Stimulated activated CD8-positive, alpha-beta memory T cell treated with anti-CD3 and anti-CD28 coated beads, Interleukin-4, amount 100 ng/mL, for 1 hour (primary cell): ENCODE measurements at places on chromosomes 6 and 20.

DNA sequence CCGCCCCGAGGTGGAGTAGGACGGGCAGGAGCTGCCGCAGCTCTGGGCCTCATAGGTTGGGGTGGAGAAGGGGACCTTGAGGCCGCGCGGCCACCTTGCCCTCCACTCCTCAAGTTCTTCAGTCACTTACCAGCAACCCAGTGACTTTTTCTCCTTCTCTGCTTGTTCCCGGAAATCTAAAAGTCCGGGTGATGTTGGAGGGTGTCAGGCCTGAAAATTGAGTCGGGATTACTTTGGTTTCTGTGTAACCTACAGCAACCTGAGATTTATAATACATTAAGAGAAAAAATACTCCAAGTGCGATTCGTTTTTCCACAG lies 338 bp downstream of the RWDD1 start:
- no peak for DNase-seq

- DNase-seq: no peak
Measured at GRCh38 chr20:20255099-20255498, 112.8 kb upstream of the INSM1 start.

DNA sequence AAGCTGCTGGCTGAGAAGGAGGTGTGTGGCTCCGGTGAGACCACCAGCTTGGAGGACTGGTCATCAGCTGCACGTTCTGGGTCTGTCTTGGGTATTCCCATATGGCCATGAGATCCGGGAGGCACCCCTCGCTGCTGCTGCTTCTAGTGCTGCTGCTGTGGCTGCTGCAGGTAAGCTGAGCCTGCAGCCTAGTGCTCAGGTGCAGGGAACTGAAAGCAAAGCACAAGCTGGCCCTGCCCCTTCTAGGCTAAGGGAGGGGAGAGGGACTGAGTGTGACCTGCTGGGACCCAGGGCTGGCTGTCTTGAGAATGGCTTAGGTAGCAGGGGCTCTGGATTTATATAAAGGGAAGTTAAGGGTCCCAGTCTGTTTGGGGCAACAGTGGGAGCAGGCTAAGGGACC lies 403 bp downstream of the CDH26 start:
- no peak for DNase-seq

- no peak for DNase-seq
Measured at GRCh38 chr6:315226-315625, 22.9 kb downstream of the DUSP22 start.

DNA sequence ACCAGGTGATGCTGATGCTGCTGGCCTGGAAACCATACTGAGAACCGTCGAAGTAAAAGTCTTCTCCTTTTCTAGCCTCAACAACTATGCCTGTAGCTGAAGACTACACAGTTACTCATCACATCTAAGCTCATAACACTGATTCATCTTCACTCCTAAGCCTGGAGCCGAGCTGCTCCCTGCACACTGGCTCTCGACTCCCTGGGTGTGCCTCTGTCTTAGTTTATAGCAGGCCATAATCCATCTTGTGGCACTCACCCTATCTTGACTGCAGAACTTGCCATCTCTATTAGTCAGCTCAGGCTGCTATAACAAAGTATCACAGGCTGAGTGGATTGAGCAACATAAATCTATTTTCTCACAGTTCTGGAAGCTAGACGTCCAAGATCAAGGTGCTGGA lies 191.0 kb downstream of the UNC5CL start:
- no peak for DNase-seq

DNA sequence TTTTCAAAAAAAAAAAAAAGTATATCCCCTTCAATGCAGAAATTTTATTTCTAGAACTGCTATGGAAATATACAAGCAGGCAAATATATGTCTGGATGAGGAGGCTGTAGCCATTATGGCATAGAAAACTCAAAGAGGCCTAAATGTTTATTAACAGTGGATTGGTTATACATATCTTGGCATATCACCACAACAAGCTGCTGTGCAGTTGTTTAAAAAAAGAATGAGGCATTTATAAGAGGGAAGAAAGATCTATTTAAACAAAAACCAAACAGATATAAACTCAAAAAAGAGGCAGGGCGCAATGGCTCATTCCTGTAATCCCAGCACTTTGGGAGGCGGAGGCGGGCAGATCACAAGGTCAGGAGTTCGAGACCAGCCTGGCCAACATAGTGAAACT lies 26.2 kb downstream of the CASS4 start:
- no peak for DNase-seq

DNA sequence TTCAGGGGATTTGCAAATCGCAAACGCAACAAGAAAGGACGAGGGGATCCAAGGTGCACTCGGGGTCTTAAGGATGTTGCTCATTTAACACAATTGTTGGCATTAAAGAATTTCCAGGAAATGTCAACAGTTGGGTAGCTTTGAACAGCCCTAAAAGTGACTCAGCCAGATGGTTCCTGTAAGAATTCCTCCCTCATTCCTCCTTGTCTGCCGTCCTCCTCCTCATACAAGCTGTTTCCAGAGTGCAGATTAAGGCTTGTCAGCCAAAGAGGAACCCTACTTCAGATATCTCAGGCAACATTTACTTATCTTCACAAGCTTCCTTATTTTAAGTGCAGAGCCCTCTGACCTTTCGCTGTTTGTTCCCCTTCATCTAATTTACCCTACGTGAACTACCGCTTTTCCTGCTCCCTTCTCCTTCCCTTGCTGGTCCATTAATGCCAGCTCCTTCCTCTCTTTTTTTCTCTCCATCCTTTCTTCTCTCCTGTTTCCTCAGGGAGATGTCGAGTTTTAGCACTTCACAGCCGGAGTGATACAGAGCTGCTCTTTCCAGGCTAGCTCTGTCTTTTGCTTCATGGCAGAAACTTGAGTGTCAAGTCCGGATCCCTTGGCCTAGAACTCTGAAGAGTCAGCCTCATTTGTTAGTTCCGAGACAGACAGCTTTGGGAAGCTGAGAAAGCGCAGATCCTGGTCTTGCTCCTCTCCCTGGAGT lies 26.1 kb upstream of the TBC1D7 start:
- DNase-seq: no peak

- DNase-seq: no peak
Measured at GRCh38 chr20:50447817-50448216, 62.4 kb upstream of the PTPN1 start.

- no peak for DNase-seq
Measured at GRCh38 chr6:113651120-113651519, 206.0 kb upstream of the MARCKS start.

DNA sequence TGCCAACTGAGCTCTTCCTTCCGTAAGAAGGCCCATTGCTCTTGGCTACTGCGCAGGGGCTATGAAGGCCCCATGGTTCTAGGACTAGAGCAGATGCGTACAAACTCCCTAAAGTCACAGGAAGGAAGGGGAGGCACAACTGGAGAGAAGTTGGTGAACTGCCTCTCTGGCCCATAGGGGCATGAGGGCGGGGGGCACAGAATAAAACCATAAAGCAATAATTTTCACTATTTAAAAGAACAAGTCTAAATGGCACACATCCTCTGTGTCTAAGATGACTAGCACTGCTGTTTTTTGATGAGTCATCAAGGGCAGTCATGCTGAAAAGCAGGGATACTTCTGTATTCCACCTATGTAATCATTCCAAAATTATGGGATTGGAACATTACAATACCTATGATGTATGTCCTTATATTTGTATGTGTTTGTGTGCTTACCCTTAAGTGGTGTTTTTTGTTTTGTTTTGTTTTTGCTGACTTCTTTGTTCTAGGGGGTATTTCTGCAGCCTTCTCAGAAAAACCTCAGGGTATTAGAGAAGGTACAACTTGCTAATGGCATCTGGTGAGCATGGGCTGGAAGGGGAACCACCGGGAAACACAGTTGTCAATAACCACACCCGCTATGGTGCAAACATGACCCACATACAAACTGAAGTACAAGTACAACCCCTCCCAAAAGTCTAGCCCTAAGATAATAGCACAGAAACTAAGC lies 36.9 kb downstream of the B4GALT5 start:
- DNase-seq: no peak

- DNase-seq: no peak
Measured at GRCh38 chr6:46390153-46390876, 100.9 kb downstream of the RCAN2 start.

DNA sequence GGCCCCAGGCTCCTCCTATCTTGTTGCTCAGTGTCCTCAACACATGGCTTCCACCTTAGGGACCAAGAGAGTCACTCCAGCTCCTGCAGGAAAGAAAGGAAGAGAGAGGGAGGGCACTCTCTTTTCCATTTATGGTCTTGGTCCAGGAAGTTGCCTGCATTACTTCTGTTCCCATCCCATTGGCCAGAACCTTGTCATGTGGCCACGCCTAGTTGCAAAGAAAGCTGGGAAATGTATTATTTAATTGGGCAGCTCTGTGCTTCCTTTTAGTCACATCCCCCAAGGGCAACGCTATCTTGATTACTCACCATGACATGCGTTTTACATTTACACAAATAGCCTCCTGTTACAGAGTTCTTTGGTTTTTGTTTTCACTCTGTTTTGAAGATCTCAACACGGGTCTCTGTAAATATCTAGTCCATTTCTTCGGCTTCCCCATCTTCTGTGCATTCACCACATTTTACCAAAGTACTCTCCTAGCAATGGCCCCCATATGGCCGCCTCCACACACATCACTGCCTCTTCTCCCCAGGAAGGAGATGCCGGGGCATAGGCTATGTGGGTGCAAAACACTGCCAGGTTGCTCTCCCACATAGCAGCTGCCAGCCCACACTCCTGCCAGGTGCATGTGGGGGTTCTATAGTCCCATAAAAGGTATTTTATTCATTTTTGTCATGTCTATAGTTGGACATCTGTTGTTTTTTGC lies 35.7 kb upstream of the ZMYND8 start:
- DNase-seq: no peak

DNA sequence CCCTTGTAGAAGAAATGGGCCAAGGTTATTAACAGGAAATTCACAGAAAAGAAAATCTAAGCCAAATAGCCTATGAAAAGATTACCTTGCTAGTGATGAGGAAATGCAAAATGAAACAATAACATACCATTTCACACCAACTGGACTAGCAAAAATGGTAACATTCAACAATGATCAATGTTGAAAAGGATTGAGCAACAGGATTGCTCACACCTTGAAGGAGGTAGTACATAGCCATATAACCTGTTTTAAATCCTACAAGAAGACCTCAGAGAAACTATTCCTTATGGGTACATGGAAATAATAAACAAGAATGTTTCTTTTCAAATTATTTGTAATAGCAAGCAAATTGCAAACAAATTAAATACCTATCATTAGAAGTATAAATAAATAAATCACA lies 107.4 kb downstream of the BFSP1 start:
- DNase-seq: no peak

GRCh38 chr6:148295261-148295887 lies 47.3 kb upstream of the SASH1 start:
- DNase-seq: no peak

GRCh38 chr20:62768551-62769287 lies 27.6 kb upstream of the MRGBP start:
- DNase-seq: no peak

DNA sequence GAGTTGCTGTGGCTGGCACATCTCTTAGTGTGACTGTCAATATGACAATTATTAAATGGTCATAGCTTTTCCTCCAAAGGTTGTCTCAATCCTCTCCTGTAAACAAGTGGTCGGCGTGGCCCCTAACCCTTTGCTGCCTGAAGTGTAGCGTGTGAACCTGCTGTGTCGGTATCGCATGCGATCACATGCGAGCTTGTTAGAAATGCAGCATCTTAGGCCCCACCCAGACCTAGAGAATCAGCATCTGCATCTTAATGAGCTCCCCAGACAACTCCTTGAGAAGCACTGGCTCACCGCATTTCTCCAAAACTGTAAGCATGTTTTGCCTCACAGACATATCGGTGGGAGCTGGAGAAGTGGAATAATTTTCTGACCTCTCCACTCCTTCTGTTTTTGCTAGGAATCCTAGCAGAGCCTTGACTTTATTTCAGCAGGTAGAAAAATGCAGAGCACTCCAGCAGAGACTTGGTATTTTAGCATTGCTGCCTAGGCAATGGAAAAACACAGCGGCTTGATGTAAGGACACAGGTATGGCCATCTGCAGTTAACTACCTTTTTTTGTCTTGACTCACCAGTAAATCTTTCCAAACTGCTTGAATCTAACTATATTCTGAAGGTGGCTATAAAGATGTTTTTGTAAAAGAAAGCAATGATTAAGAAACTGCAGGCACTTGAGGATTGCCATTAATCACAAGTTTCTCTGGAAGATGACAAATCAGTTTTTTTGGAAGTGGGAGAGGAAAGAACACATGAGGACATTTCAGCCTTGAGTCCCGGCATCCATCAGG lies 67.6 kb downstream of the PSMG4 start:
- DNase-seq: no peak

DNA sequence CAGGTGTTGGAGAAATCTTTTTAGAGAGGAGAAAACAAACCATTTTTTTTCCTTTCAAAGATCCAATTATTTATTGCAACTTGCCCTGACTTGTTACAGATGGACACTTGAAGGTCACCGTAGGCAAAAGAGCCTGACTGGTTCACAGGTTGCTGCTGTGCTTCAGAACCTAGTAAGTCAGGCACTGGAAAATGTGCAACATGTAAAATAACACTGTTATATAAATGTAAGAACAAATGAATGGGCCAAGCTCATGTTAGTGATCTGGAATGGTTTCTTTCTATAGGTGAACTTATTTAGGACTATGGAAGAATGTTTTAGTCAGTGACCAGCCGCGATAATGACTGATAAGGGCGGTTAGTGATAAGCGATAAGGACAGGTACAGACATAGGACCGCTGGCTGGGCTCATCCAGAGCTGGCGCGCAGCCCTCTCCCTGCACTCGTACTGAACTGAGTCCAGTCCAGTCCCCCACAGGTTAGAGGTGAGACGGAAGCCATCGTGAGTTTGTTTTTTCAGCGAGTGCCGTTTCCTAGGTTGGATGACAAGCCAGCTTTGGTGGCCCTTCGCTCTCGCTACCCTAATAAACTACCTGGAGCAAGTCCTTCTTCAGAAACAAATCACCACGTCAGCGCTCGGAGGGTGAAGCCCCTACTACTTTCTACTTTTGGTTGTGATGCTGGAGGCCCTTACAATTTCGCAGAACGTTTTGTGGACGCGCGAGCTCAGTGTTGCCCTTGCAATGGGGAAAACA lies 94.4 kb upstream of the PRDM1 start:
- no peak for DNase-seq

DNA sequence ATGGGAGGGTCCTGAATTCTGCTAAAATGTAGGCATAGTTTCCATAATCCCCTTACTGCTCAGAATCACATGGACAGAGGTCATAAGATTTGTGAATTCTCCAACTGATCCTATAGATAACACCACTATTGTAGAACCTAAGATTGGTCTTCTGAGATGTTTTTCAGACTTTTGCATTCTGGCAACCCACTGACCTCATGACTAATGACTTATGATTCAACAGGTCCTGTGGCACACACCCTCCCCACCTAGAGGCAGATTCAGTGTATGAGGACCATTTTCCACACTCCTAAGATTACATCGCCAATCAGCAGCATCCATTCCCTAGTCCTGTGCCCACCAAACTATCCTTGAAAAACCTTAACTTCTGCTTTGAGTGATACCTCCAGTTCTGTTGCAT lies 207.2 kb downstream of the BTBD9 start:
- no peak for DNase-seq

DNA sequence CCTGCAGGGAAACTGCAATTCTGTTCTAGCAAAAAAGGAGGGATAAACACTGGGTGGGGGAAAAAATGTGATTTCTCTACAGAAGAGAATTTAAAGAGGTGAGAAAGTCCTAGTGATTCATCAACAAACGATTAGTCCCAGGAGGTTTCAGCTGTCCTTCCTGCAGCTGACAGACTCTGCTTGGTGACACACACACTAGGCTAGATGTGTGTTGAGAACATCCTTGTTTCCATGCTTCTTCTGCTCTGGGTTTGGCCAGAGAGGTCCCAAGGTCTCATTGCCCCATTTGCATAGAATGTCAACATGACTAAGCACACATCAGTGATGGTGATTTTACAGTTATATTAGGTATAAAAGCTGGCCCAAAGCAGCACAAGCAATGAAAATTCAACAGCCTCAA lies 258.3 kb downstream of the NFATC2 start:
- no peak for DNase-seq

- DNase-seq: no peak
Measured at GRCh38 chr6:111838749-111839484, 34.3 kb downstream of the FYN start.
